ENCODE measurements at places on chromosomes 3 and 15. TPM values are rescaled to one million over a fixed set of nuclear protein-coding genes. Genes with fewer than 3 reads are reported as not detected.

DNA sequence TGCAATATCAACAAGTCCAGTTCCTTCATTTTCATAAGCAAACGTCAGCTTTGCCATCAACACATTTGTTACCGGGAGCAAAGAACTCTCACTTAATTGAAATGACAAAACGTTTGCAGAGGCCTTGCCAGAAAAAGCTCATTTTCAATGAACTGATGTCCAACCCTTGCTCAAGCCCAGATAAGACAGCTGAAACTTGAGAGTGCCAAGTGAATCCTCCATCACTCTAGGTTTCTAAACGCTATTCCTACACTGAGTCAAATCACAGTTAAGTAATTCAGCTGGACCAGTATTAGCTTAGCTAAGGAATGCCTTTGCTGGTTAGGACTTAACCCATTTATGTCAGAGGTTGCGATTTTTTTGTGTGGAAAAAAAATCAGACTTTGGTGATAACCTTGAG is 11.5 kb downstream of the CHSY1 start:
- H3K27ac ChIP-seq = no peak overlapping the region
- no peaks in the 10 kb centered on the region for H3K27me3 ChIP-seq
- 0 out of 2 replicates have a peak, but pooled peaks cover under 1% of the 10 kb centered on the region for H3K36me3 ChIP-seq
- no peak overlapping the region for H3K4me3 ChIP-seq

AADACL2 gene
- total RNA-seq = not detected

- no peak overlapping the region for H3K4me3 ChIP-seq
- DNase-seq = no peak
- H3K4me1 ChIP-seq = peaks cover 27% of the 10 kb centered on the region
- H3K27me3 ChIP-seq = no peaks in the 10 kb centered on the region
- no peak overlapping the region for H3K27ac ChIP-seq
These were observed 114.6 kb upstream of the TSC22D2 start for GRCh38 chr3:150293401-150294001.

DNA sequence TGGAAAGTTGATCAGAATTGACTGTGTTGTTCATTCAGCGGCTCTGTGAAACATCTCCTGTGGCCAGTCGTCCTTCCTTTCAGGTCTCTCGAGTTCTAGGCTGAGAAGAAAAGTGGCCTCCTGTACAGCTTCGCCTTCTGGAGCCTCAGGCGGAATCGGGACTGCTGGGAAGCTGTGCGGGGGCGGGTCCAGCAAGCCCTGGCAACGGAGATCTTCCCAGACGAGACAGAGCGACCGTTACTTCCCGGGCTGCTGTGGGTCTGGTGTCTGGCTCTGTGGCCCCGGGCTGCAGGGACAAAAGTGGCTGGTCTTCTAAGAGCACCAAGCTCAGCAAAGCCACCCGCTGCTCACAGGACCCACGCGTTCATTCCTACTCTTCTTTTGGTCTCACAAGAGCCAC is 88.6 kb upstream of the CACNA2D3 start:
- H3K27me3 ChIP-seq = no peaks in the 10 kb centered on the region
- no peaks in the 10 kb centered on the region for H3K36me3 ChIP-seq

DNA sequence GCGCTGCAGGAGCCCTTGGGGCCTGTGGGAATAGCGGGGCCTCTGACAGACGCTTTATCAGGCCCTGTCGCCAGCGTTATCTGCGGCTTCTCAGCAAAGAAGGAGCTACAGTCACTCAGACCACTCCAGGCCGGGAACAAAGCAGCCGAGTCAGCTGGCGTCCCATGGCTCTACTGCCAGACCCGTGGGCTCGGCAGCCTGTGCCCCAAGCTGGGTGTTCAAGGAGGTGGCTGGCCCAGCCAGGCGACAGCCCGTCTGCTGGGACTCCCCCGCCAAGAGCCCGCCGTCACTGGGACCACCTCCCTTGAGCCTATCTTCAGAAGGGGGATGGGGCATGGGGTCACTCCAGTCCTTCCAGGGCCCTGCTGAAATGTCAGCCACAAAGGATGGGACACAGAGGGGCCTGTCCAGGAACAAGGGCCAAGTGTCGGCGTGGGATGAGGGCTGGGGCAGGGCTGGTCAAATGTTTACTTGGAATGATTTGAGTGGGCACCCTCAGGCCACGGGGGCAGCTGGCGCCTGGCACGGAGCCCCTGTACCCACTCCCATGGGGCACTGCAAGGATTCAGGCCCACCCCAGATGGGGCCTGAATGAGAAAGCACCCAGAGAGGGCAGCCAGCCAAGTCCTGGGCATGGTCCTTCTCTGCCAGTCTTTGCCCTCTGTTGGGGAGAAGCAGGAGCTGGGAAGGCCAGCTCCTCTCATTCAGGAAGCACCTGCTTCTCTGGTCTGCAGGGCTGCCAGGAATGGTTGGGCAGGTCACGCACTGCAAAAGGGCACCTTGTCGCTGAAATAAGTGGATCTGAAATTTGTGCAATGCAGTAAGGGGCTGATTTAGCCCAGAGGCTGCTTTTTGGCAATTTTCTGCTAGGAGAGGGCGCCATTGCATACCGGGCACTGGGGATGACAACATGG is 148.3 kb downstream of the SMAD6 start:
- no peaks in the 10 kb centered on the region for H3K4me1 ChIP-seq
- H3K4me3 ChIP-seq = no peak overlapping the region
- H3K27me3 ChIP-seq = peaks cover 7% of the 10 kb centered on the region
- DNase-seq = no peak
- no peaks in the 10 kb centered on the region for H3K36me3 ChIP-seq

- H3K27me3 ChIP-seq = no peaks in the 10 kb centered on the region
- peak overlapping the region; percentile 18 for H3K27ac ChIP-seq
- no peak for DNase-seq
- no peaks in the 10 kb centered on the region for H3K4me1 ChIP-seq
- H3K36me3 ChIP-seq = peaks cover 19% of the 10 kb centered on the region
- H3K4me3 ChIP-seq = no peak overlapping the region
These were observed 17.3 kb upstream of the USP50 start for GRCh38 chr15:50563756-50564155.

SLC2A2 gene
- not detected for total RNA-seq

- H3K4me1 ChIP-seq = no peaks in the 10 kb centered on the region
- DNase-seq = peak; percentile 23
- H3K27me3 ChIP-seq = no peaks in the 10 kb centered on the region
- no peaks in the 10 kb centered on the region for H3K36me3 ChIP-seq
These were observed 864 bp downstream of the SEMA3G start for GRCh38 chr3:52443791-52444687.

GRCh38 chr3:100103558-100104441 is 10.5 kb downstream of the FILIP1L start:
- no peak for DNase-seq
- H3K27me3 ChIP-seq = no peaks in the 10 kb centered on the region

TIGIT gene
- not detected for total RNA-seq

DNA sequence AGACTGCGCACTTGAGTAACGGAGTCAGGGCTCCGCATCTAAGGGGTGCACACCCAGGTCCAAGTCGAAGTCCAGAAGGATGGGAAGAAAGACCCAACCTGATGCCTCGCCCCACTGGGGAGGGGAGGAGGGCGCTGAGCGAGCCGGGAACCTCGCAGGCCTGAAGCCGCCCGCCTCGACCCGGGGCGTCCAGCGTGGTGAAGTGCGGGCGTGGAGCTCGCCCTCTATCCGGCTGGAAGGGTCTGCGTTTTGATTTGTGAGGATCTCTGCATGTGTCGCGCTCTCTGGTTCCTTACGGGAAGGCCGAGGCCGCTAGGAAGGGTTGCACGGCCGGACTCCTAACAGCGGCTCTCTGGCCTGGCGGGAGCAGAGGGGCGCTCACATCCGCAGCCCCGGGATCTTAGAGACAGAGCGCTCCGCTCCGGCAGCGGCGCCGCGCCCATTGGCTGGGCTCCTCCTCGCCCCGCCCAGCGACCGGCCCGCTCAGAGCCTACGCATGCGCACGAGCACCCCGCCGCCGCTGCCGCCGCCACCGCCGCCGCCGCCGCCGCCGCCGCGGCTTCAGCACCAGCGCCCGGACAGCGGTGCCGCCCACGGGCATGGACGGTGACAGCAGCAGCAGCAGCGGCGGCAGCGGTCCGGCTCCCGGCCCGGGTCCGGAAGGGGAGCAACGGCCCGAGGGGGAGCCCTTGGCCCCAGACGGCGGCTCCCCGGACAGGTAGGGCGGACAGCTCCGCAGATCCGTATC is at the start of gene DISP2:
DISP2 (plus strand) TSS at position 497 of the 748 bp plus-strand sequence; CDS start at position 600, 103 bp downstream.
- no peaks in the 10 kb centered on the region for H3K36me3 ChIP-seq
- DNase-seq = peak; percentile 96
- no peak within 1 kb of the TSS for H3K27ac ChIP-seq
- H3K4me1 ChIP-seq = peaks cover 25% of the 10 kb centered on the region
- H3K27me3 ChIP-seq = peaks cover 26% of the 10 kb centered on the region

AMOTL2 gene
- 96.2 TPM for total RNA-seq

DNA sequence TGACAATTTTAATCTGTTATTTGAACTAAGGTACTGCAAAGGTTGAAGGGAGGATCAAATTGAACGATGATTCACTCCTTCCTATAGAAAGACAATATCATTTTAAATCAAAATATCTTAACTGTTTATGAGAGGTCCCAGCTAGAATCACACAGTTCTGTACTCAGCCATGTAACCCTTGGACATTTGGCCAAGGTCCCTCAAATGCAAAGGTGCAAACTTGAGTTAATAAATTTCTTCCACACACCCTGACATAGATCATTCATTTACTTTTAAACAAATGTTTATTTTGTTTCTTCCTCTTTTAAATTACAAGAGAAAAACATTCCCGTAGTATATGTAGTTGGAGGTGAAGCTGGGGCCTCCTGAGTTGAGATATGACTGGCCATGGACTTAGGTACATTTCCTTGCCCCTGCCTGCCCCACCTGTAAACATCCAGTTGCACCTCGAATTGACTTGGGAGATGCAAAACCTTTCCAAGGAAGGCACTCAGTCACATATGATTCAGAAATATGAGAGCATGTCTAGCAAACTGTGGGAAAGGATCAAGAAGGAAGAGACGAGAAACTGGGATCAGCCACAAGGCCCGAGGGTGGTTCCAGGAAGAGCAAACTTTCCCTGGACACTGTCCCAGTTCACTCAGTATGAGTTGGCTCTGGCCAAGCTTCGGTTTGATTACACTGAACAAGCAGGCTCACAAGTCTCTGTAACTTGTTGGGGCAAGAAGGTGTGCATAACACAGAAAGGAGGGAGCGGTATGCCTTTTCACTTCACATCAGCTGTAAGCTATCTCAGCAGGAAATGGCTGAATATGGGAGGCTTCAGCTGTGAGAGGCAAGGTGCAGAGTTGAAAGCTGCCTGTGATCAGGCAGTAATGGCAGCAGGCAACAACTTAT is 6.7 kb downstream of the TNFSF10 start:
- no peak overlapping the region for H3K4me3 ChIP-seq
- H3K27me3 ChIP-seq = no peaks in the 10 kb centered on the region
- no peaks in the 10 kb centered on the region for H3K36me3 ChIP-seq
- no peak overlapping the region for H3K27ac ChIP-seq

TEX264 gene
- 10.5 TPM for total RNA-seq

GRCh38 chr3:33717616-33717865 is 513 bp downstream of the CLASP2 start:
- peak; percentile 82 for DNase-seq
- peaks cover 8% of the 10 kb centered on the region for H3K4me1 ChIP-seq
- H3K27me3 ChIP-seq = no peaks in the 10 kb centered on the region
- peak overlapping the region; percentile 77 for H3K27ac ChIP-seq

DNA sequence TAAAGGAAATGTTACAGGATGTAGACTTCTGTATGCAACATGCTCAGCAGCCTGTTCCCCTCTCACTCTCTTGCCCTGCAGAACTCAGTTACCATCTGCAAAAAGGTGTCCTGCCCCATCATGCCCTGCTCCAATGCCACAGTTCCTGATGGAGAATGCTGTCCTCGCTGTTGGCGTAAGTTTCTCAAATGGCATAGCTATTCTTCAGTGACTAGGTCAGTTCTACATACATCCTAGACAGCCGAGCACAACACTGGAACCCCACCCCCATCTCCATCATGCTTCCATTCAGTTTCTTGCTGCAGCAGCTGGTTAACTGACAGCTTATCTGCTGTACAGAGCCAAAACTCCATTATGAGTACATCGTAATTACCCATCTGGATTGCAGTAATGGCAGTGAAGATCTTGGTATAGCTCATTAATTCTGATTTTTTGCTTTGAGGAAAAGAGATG is 4.5 kb downstream of the THBS1 start:
- no peak overlapping the region for H3K4me3 ChIP-seq
- H3K27ac ChIP-seq = no peak overlapping the region
- H3K36me3 ChIP-seq = peaks cover 75% of the 10 kb centered on the region
- H3K27me3 ChIP-seq = no peaks in the 10 kb centered on the region
- H3K4me1 ChIP-seq = peaks cover 10% of the 10 kb centered on the region

GRCh38 chr3:123819949-123820348 is 64.2 kb downstream of the MYLK start:
- DNase-seq = no peak
- H3K36me3 ChIP-seq = no peaks in the 10 kb centered on the region
- H3K4me3 ChIP-seq = no peak overlapping the region
- H3K4me1 ChIP-seq = 0 out of 2 replicates have a peak, but pooled peaks cover 9% of the 10 kb centered on the region
- H3K27ac ChIP-seq = no peak overlapping the region

DNA sequence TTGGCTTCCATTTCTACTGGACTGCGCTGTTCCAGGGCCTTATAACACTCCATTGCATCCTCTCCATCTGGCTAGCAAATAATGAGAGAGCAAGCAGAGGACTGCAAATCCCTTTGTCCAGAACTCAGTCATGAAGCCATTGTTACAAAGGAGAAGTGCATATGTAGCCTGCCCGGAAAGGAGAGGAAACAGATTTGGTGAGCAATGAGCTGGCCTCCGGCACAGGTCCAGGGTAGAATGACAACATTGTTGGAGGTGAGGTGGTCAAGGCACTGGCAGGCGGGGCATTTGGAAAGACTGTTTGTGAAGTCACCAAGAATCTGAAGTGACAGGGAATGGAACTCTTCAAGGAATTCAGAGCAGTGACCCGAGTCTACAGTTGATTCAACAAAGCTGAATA is 25.0 kb upstream of the ATP1B3 start:
- H3K27me3 ChIP-seq = no peaks in the 10 kb centered on the region
- H3K36me3 ChIP-seq = no peaks in the 10 kb centered on the region
- H3K4me1 ChIP-seq = no peaks in the 10 kb centered on the region
- H3K27ac ChIP-seq = no peak overlapping the region

DNA sequence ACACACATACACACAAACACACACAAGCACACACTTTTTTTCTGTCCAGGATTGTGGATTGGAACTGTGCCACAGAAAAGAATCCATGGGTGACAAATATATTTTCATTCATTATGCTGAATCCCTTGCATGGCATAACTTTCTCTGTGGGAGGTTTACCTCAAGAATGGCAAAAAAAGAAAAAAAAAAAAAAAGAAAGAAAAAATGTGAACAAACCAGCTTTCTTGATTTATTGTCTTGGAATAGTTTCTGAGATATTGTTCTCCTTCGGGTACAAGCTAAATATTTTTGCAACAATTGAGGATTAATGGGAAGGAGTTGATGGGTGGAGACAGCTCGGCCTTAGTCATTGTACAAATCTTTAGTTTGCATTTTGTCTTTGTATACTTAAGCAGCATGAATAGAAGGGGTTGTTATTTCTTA is 153.1 kb downstream of the GMNC start:
- no peaks in the 10 kb centered on the region for H3K36me3 ChIP-seq
- H3K27ac ChIP-seq = no peak overlapping the region
- H3K4me1 ChIP-seq = peaks cover 26% of the 10 kb centered on the region
- H3K4me3 ChIP-seq = no peak overlapping the region

- H3K4me3 ChIP-seq = no peak overlapping the region
- H3K27me3 ChIP-seq = no peaks in the 10 kb centered on the region
- no peak overlapping the region for H3K27ac ChIP-seq
- H3K4me1 ChIP-seq = peaks cover 11% of the 10 kb centered on the region
- H3K36me3 ChIP-seq = no peaks in the 10 kb centered on the region
These were observed 178.6 kb upstream of the LINGO1 start for GRCh38 chr15:77811270-77811669.

All from GM23338 (cell line).